ENCODE measurements at places on chromosomes 13 and 19. TPM values are rescaled to one million over a fixed set of nuclear protein-coding genes. Genes with fewer than 3 reads are reported as not detected.

DNA sequence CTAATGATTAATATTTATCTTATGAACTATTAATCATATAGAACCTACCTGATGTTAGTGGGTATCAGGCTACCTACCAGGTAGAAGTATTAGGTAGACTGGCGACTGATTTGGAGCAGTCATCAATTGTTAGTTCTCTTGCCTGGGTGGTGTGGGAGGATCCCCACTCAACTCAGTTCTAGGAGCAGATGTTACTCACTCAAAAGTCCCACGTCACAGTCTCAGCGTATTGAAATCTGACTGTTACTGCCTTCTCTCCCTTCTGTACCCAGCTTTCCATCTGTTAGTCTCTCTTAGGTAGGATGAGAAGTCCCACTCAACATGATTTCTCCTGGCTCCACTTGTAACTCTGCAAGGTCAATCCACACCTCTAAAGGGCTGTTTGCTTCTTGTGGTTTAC, 102.7 kb downstream of the OLFM4 start:
- no peak overlapping the region for H3K4me3 ChIP-seq
- H3K4me1 ChIP-seq, result peaks cover 8% of the 10 kb centered on the region
- H3K27ac ChIP-seq, result no peak overlapping the region
- no peak for DNase-seq
- H3K27me3 ChIP-seq, result peaks cover 44% of the 10 kb centered on the region
- no peaks in the 10 kb centered on the region for H3K36me3 ChIP-seq

GRCh38 chr19:23254141-23254910, 4.1 kb upstream of the ZNF724 start:
- H3K27me3 ChIP-seq, result no peaks in the 10 kb centered on the region
- H3K4me3 ChIP-seq, result no peak overlapping the region
- no peak overlapping the region for H3K27ac ChIP-seq
- DNase-seq, result no peak
- peaks cover 11% of the 10 kb centered on the region for H3K4me1 ChIP-seq

- H3K4me3 ChIP-seq, result no peak overlapping the region
- H3K36me3 ChIP-seq, result no peaks in the 10 kb centered on the region
- H3K27me3 ChIP-seq, result peaks cover 68% of the 10 kb centered on the region
- no peak overlapping the region for H3K27ac ChIP-seq
These were observed 146.4 kb upstream of the VSTM2B start for GRCh38 chr19:29379257-29380021.

DNA sequence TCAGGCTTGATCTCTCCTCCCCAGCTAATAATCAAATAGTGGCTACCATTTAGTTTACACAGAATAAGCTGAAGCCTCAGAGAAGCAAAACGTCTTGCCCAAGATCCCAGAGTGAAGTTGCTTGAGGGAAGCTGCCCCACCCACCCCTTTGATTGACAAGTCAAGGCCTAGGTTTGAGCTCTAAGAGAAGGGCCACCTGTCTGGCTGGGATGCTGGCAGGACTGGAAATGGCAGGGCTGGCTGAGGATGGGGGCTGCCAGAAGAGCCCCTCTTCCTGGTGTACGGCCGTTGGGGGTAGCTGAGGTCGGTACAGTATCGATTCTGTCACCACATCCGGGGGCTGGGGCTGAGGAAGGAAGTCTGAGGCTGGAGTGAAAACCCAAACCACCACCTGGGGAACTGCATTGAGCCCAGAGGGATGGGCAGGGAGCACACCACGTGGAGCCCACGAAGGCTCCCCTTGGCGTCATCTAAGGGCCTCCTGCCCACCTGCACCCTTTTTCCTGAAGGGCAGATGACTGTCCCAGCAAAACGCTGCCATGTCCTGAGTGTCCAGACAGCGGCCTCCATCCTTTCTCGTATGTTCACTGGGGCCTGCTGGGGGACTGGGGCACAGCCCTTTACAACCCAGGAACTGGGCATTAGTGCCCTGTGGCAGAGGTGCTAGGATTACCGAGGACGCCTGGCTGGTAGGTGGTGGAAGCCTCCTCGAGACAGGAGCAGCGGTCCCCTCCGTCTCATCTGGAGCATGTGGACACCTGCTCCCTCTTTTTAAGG, 1.4 kb upstream of the PRKD2 start:
- DNase-seq, result no peak
- peak overlapping the region; percentile 91 for H3K27ac ChIP-seq
- H3K4me3 ChIP-seq, result peak overlapping the region; percentile 97
- peaks cover 4% of the 10 kb centered on the region for H3K36me3 ChIP-seq

DNA sequence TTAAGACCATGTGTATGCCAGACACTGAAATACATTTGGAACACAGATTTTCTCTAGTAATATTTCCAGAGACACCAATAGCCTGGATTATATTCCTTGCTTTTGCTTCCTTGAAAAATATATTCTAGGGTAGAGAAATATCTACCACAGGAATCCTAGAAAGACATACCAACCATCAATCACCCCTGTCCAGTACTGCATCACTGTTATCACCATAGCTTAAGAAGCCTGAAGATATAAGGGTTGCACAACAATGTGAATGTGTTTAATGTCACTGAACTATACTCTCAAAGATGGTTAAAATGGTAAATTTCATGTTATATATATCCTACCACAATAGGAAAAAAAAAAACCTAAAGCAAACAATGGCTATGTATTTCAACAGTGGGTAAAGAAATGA, 163.6 kb downstream of the DIAPH3 start:
- no peak for DNase-seq
- no peaks in the 10 kb centered on the region for H3K27me3 ChIP-seq
- peaks cover 7% of the 10 kb centered on the region for H3K36me3 ChIP-seq
- H3K27ac ChIP-seq, result no peak overlapping the region
- H3K4me1 ChIP-seq, result no peaks in the 10 kb centered on the region
- no peak overlapping the region for H3K4me3 ChIP-seq

DNA sequence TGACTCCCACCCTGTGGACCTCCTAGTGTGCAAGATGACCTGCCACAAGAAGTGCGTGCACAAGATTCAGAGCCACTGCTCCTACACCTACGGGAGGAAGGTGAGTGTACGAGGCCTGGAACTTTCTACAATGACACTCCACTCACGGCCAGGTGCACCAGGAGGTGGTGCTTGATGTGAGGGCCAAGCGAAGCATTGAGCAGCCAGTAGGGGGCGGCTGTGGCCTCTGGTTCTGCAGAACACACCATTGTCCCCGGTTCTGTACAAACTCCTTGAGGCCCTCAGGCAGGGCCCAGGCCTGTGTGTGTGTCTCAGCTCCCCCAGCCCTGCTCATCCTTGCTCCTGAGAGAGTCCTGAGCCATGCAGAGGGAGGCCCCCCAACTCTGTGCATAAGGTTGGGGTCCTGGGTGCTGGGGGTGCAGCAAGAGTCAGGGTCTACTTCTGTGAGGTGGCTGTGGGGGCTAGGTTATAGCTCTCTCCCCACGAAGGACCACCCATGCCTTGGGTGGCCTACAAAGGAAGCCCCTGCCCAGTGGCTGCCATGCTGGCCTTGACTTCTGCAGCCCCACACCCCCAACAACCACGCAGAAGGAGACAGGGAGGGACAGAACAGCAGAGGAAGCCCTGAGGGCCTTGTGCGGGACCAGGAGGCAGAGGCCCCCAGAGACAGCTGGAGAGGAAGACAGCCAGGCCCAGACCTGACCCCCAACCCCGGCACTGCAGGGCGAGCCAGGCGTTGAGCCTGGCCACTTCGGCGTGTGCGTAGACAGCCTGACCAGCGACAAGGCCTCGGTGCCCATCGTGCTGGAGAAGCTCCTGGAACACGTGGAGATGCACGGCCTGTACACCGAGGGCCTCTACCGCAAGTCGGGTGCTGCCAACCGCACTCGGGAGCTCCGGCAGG, 9.7 kb upstream of the USE1 start:
- no peak for DNase-seq
- no peaks in the 10 kb centered on the region for H3K27me3 ChIP-seq
- no peaks in the 10 kb centered on the region for H3K4me1 ChIP-seq
- H3K4me3 ChIP-seq, result no peak overlapping the region

- H3K27me3 ChIP-seq, result peaks cover 40% of the 10 kb centered on the region
- no peak for DNase-seq
- no peaks in the 10 kb centered on the region for H3K36me3 ChIP-seq
- H3K4me3 ChIP-seq, result no peak overlapping the region
These were observed 68.1 kb upstream of the STARD13 start for GRCh38 chr13:33353646-33354045.

GRCh38 chr13:42174344-42175162, 97.4 kb upstream of the AKAP11 start:
- no peak overlapping the region for H3K27ac ChIP-seq
- no peaks in the 10 kb centered on the region for H3K27me3 ChIP-seq
- no peak for DNase-seq

GRCh38 chr19:13597640-13598039, 91.4 kb upstream of the CACNA1A start:
- no peak for DNase-seq
- no peaks in the 10 kb centered on the region for H3K36me3 ChIP-seq
- peaks cover 8% of the 10 kb centered on the region for H3K27me3 ChIP-seq
- no peak overlapping the region for H3K4me3 ChIP-seq

GRCh38 chr13:76570510-76570971, 315.7 kb downstream of the KCTD12 start:
- H3K27ac ChIP-seq, result no peak overlapping the region
- no peak overlapping the region for H3K4me3 ChIP-seq
- H3K4me1 ChIP-seq, result no peaks in the 10 kb centered on the region
- H3K27me3 ChIP-seq, result no peaks in the 10 kb centered on the region

DNA sequence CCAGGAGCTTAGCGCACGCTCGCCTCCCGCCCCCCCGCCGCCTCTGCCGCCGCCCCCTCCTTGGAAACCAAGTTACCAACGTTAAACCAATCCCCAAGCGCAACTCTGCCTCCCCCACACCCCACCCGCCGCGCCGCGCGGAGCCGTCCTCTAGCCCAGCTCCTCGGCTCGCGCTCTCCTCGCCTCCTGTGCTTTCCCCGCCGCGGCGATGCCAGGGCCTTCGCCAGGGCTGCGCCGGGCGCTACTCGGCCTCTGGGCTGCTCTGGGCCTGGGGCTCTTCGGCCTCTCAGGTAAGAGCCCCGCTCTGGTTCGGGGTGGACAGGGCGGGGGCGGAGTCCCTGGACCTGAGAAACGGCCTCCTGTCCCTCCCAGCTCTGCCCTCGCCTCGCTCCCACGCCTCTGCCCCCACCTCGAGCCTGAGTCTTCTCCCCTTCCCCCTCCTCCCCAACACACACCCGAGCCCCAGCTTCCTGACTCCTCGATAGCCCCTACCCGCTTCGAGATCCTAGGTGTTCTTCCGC, at the start of gene ICAM5:
TSS of gene ICAM5 (plus strand) at position 117 of the 521 bp plus-strand sequence. CDS start at position 209, 92 bp downstream.
- no peak for DNase-seq
- H3K4me1 ChIP-seq, result peaks cover 21% of the 10 kb centered on the region
- peaks cover 8% of the 10 kb centered on the region for H3K36me3 ChIP-seq
- peaks cover 100% of the 10 kb centered on the region for H3K27me3 ChIP-seq
- peak within 1 kb of the TSS; percentile 66 for H3K27ac ChIP-seq

GRCh38 chr13:81957121-81957520, 1616.2 kb upstream of the SPRY2 start:
- H3K36me3 ChIP-seq, result no peaks in the 10 kb centered on the region
- H3K4me1 ChIP-seq, result no peaks in the 10 kb centered on the region
- no peaks in the 10 kb centered on the region for H3K27me3 ChIP-seq
- H3K27ac ChIP-seq, result no peak overlapping the region
- H3K4me3 ChIP-seq, result no peak overlapping the region

Gene CAPNS1
- 510 TPM for total RNA-seq

Gene ITM2B
- total RNA-seq, result 302 TPM

Gene CCDC9
- total RNA-seq, result 22.4 TPM

Gene CYP4F2
- total RNA-seq, result not detected

Gene CCDC194
- not detected for total RNA-seq

Gene LMTK3
- 21.6 TPM for total RNA-seq

Gene MAST1
- total RNA-seq, result 1.9 TPM

Gene ADAMTSL5
- total RNA-seq, result 10.6 TPM

Gene FCHO1
- total RNA-seq, result 2.5 TPM

Gene KLK3
- total RNA-seq, result not detected

Gene RGL3
- total RNA-seq, result 44.8 TPM

Gene ZNF813
- total RNA-seq, result 7.6 TPM

Gene SLC17A7
- 0.19 TPM for total RNA-seq

Gene ELSPBP1
- total RNA-seq, result not detected

Gene IQCN
- total RNA-seq, result 10.2 TPM
